Large intestine (tissue), 12 donors: ENCODE measurements at places on chromosomes 16 and 17.

DNA sequence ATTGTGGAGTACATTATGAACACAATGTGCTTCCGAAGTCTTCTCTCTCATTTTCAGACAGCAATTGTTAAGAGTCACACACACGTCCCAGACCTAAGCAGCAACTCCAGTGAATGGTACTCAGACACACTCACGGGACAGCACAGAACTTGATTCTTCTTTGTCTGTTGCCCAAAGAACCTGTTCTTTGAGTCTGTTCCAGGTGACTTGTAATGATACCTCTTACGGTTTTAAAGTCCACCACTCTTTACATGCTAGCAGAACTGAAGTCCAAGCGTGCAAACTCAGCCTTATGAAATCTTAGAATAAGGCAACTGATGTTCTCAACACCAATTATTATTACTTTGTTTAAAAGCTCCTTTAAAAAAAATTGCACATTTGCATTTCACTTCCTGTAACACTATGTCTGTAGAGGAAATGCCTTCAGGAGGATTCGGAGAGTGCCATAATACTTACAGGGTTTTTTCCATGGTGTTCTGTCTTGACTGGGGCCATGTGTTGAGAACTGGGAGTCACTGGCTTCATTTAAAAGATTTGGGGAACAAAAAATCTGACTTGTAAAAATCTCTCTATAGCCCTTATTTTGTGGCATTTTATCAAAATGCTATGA, 48.1 kb downstream of the MARF1 start:
- DNase-seq: peak; percentile 63

GRCh38 chr17:78412403-78412802, 34.0 kb downstream of the PGS1 start:
- no peak for DNase-seq

DNA sequence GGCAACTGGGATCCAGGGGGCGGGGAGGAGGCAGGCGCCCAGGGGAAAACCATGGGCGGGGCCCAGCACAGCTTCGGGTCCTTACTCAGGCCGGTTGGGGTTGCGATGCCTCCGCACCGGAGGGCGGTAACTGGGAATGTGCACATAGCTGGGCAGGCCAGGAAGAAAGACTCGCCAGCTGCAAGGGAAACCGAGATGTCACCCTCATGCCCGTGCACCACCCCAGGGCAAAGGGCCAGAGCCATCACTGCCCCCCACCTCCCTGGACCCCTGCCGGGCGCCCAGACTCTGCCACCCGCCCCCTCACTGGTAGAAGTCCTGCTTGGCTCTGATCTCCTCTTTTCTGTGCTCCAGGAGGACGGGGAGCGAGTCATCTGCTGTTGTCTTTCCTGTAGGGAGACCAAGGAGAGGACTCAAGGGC, 6.7 kb downstream of the ALOX12B start:
- no peak for DNase-seq

DNA sequence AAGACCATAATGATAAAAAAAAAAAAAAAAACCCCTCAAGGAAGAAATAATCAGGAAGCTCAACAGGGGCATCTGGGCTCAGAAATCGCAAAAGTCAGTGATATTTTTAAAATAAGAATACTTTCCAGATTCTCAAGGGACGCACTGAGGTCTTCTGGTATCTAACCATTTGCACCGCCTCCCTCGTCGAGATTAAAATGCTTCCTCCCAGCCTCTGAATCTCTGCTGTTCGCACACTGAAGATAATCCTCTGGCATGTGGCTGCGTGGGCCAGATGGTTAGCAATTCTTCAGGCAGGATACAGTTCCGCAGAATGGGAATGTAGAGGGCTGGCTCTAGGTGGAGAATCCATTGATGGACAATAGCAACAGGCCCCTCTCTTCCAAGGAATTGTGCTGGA, 211.7 kb upstream of the CDH5 start:
- DNase-seq: no peak

DNA sequence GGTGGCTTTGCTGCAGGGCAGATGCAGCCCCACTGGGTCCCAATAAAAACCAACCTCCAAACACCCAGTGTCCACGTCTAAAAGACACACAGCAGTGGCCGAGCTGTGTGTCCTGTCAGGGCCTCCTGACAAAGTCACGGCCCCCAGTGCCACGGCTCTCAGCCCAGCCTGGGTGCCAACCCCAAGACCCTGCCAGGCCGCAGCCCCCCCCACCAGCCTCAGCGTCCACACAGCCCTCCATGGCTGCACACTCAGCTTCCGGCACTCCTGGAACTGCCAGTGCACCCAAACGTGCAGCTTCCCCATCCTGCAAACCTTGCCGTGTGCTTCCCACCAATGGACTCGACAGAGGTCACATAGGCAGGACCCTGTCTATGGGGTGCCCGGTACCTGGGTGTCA, 3.6 kb upstream of the CCDC154 start:
- DNase-seq: no peak

DNA sequence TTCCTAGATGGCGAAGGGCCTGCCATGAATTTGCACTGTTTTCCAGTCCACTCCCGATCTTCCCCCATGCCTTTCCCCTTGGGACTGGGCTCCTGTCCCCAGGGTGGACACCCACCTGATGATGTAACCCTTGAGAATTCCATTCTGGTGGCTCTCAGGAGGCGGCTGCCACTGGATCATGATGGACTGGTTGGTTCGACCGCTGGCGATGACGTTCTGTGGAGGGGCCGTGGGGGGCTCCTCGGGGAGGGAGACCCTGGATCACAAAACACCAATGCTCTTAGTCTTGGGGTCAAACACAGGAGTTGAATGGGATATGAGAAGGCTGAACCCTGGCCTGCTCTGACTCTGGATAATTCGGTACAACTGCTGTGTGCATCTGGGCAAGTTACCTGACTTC, 107.2 kb upstream of the CDC42EP4 start:
- no peak for DNase-seq

DNA sequence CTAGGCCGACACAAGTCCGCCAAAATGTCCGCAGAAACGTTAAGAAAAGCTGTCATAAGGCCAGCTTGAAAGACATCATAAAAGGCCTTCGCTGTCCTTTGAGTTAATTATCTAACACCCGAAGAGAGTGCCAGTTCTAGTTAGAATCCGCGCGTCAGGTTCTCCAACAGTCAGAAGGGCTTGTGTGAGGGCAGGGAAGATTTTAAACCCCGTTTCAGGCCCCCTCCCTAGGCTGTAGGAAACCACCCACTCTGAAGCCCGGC, 729 bp upstream of the CLTC start:
- no peak for DNase-seq

DNA sequence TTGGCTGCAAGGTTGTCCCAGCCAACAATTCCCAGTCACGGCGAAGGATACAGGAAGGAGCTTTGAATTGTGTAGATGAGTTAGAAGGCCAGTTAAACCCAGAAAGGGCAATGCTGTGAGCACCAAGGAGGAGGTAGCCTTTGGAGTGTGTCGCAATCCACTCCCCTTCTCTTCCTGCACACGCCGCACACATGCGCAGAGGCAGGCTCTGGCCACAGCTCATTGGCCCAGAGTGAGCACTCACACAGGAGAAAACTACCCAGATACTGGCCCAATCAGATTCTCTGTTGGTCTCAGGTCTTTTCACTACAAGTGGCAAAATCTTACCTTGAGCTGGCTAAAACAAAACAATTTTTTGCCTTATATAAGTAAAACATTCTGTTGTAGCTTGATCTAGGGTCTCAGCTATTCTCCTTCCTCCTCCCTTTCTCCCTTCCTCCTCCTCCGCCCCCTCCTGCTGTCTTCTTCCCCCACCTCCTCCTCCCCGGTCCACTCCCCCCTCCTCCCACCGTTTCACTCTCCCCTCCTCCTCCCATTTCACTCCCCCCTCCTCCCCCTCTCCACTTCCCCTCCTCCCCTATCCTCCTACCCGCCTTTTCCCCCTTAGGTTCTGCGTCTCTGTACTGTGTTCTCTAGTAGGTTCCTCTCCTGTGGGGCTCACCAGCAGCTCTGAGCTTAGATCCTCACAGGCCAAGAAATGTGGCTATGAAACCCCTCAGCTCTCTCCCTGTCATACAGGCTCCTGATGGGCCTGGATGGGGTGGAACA, 344.9 kb downstream of the CPPED1 start:
- peak; percentile 36 for DNase-seq

- no peak for DNase-seq
Observed at GRCh38 chr17:64964796-64965195, 45.5 kb upstream of the LRRC37A3 start.

DNA sequence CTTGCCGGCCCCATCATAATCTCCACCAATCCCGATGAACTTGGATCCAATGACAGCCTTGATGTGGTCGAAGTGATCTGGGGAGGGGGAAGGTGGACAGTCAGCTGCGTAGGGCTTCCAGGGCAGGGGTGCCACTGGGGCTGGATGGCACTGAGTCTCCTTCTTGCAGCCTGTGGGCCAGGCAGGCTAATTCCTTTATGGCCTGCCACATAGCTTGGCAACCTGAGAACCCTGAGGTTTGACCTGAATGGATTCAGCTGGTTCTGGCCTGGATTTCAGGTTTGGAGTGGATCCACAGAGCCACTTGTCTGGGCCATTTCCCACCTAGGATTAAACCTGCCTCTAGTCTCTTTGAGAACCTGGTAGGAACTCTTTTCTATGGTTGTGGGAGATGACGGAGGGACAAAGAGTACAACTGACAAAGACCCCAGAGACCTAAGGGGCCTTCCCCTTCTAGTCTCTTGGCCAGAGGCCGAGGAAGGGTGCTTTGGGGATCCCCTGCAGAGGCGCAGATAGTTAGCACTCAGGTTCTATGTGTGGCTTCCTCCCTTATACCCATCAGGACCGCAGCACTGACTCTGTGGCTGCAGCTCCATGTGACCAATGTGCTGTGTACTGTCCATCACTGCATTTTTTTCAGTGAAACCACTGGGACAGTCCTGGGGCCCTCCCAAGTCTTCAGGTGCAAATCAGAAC, 9.2 kb upstream of the DPEP3 start:
- no peak for DNase-seq

GRCh38 chr17:6815775-6816174, 15.8 kb downstream of the TEKT1 start:
- DNase-seq: no peak

DNA sequence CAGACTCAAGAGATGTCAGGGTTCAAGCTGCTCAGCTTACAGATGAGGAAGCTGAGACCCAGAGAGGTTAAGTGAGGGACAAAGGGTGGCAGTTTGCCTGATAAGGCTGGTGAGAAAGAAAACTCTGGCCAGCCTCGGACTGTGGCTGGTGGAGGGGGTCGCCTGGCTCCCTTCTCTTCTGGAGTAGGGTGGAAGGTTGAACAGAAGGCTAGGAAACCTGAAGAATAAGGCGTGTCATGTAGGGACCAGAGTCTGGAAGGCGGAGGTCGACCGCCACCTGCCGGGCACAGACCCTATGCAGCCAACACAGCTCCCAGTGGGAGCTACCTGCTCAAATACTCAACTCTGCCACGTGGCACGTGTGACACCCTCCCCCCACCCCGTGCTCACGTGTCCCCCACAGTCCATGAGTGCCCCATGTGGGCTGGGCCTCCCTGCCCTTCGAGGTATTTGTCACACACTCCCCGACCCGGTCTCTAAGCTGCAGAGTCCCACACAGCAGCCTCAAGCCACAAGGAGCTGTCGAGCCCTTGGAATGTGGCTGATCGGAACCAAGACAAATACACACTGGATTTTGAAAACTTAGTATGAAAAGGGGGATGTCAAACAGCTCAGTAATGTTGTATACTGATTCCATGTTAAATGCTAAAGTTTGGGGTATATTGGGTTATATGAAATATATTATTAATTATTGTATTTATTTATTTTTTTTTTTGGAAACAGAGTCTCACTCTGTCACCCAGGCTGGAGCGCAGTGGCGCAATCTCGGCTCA, 11.8 kb downstream of the HID1 start:
- peak; percentile 89 for DNase-seq

DNA sequence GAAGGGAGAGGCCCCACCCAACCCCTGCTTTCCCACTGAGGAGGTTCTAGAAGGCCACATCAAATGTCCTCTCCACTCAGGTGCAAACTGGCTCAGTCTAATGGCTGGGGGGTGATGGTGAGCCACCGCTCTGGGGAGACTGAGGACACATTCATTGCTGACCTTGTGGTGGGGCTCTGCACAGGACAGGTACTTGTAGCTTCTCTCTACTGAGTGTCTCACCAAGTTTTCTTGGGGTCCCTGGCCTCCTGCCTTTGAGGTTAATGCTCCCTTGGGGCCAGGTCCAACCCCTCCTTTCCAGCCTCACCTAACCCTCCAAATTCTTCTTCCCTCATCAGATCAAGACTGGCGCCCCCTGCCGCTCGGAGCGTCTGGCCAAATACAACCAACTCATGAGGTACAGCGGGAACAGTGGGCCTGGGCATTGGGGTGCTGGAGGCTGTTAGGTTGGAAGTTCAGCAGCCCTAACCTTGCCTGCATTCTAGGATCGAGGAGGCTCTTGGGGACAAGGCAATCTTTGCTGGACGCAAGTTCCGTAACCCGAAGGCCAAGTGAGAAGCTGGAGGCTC, 5.7 kb downstream of the ENO3 start:
- no peak for DNase-seq

- DNase-seq: no peak
Observed at GRCh38 chr17:34763728-34764665, 184.6 kb downstream of the TMEM132E start.

DNA sequence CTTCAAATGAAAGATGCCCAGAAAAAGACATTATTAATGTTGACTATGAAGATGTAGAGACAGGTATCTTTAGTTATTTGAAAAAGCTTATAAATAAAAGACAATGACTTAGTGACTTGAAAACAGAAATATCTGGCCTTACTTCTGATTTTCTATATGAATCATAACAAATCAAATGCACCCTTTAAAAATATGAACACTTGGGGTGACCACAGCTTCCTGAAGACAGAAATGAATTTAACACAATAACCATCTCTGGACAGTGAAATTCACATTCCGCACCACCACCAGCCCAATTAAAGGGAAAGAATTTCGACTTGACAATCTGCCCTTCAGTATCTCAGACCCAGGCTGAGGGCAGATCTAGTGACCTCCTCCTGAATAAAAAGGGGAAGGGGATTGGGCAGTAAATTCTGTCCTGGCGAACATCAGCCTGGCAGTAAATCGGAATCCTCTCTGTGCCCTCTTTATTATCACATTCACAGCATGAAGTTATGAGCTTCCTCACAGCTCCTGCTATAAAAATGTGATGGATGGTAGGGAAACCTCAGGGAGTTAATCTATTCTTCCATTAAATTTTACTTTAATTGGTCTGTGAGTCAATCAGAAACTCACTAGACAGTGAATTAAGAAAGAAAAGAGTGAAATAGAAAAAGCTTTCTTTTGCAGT, 131.5 kb downstream of the SNX11 start:
- DNase-seq: no peak

GRCh38 chr17:21674242-21674731, 18.0 kb upstream of the KCNJ18 start:
- no peak for DNase-seq

GRCh38 chr16:12170103-12171040, 193.8 kb downstream of the SNX29 start:
- peak; percentile 44 for DNase-seq

DNA sequence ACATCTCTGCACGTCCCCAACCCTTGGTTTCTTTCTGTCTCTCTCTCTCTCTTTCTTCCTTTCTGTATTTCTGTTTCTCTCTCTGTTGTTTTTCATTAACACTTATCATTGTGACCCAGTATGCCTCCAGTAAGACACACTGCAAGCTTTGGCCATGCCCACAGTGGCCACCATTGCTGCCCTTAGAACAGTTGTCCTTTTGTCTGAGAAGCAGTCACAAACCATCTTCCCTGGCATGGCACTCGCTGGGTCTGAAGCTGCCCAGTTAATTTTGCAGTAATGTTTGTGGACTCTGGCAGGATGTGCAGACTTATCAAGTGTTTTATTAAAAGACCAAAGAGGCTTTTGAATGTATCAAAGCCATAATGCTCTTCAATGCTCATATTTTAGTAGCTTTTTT, 146.9 kb downstream of the MSI2 start:
- no peak for DNase-seq
